ENCODE measurements at places on chromosomes 13 and 19.
A peak's percentile ranks its signal among the peaks of the same experiment; 100 is the strongest.

DNA sequence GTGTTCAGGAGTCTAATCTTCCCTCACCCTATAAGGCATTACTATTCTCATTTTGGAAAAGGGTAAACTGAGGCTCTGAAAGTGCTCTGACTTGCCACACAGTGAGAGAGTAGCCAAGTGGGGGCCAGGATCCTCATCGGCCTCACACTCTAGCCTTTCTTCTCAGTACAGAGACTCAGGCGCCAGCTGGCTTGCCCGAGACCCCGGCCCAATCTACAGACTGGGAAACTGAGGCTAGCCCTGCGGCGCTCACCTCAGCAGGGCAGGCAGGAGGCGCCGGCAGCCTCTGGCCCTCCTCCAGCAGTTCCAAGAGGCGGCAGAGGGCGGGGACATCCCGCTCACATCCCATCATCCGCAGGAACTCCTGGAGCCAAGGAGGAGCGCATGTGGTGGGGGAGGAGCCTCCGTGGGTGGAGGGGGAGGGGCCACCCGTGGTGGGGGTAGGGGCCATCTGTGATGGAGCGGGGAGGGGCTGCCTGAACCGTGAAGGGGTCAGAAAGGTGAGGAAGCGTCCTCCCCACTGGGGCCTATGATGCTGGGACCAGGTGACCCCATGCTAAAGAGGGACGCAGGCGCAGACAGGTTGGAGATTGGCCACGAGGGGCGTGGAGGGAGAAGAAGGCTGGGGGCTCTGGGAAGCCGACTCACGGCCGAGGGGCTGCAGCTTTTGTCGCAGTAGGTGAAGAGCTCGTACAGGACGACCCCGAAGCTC, 8.7 kb upstream of the INSL3 start:
- H3K4me1 ChIP-seq = peaks cover 2% of the 10 kb centered on the region
- H3K36me3 ChIP-seq = no peaks in the 10 kb centered on the region
- H3K4me3 ChIP-seq = peak overlapping the region; percentile 70
- peak overlapping the region; percentile 81 for H3K27ac ChIP-seq
- peaks cover 34% of the 10 kb centered on the region for H3K27me3 ChIP-seq

GRCh38 chr19:1576242-1577089, 8.3 kb upstream of the MEX3D start:
- H3K27ac ChIP-seq = no peak overlapping the region
- H3K4me3 ChIP-seq = no peak overlapping the region
- DNase-seq = no peak
- H3K4me1 ChIP-seq = peaks cover 3% of the 10 kb centered on the region
- H3K27me3 ChIP-seq = peaks cover under 1% of the 10 kb centered on the region
- H3K36me3 ChIP-seq = peaks cover 9% of the 10 kb centered on the region

GRCh38 chr13:25420161-25420560, 48.4 kb downstream of the ATP8A2 start:
- no peaks in the 10 kb centered on the region for H3K36me3 ChIP-seq
- no peak overlapping the region for H3K27ac ChIP-seq
- DNase-seq = no peak
- no peak overlapping the region for H3K4me3 ChIP-seq
- H3K4me1 ChIP-seq = no peaks in the 10 kb centered on the region

- no peak overlapping the region for H3K27ac ChIP-seq
Measured at GRCh38 chr19:4294389-4294788, 7.8 kb downstream of the TMIGD2 start.

DNA sequence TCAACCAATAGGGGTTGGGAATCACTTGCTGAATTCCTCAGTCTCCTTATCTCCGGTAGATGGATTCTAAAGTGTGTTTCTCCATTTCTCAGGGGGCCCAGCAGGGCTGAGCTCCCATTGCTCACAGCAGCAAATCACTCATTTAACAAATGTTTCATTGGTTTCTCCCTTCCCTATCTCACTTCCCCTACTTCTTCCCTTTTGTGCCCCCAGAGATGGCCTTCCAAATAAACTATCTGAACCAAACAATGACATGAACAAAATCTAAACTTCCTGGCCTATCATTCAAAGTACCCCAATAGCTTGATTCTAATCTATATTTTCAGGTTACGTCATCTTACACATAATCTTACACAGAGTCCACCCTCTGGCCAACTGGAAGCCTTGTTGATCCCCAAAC, 60.4 kb downstream of the DLEU7 start:
- H3K36me3 ChIP-seq = no peaks in the 10 kb centered on the region
- DNase-seq = no peak
- peaks cover 6% of the 10 kb centered on the region for H3K27me3 ChIP-seq
- H3K4me3 ChIP-seq = no peak overlapping the region
- H3K4me1 ChIP-seq = peaks cover 6% of the 10 kb centered on the region

DNA sequence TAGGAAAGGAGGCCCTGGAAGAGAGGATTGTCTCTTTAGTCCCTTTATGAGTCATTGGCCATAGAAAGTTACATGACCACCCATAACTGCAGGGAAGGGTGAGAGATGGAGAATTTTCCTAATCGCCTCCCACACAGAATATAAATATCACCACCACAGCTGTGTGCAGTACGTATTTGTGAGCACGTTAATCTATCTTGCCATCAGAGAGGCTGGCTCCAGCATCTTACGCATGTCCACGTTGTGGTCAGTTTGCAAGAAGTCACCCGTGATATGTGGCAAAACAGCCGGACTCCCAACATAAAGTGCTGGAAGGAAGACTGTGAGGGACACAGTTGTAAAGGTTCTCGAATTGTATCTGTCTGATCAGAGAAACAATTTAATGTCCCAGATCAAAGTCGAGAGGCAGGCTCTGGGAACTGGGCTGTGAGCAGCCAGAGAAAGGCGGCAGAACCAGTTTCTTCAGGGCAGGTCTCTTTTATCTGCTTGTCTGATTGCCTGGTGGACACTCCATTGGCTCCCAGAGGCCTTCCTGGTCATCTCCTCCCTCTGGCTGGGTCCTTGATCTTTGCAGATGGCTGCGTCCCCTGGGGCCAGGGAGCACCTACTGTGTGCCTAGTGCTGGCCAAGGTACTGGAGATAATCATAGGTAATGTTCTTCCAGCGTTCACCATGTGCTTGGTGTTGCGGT, 74.9 kb downstream of the SIPA1L3 start:
- DNase-seq = no peak
- no peaks in the 10 kb centered on the region for H3K36me3 ChIP-seq
- no peak overlapping the region for H3K4me3 ChIP-seq
- no peaks in the 10 kb centered on the region for H3K27me3 ChIP-seq
- peaks cover 24% of the 10 kb centered on the region for H3K4me1 ChIP-seq
- peak overlapping the region; percentile 73 for H3K27ac ChIP-seq
